ENCODE measurements at places on chromosomes 6 and 20. TPM values are rescaled to one million over a fixed set of nuclear protein-coding genes. Genes with fewer than 3 reads are reported as not detected.

SLC52A3 gene
- polyA plus RNA-seq = 0.54 TPM

PHACTR1 gene
- polyA plus RNA-seq = 16.5 TPM

DNA sequence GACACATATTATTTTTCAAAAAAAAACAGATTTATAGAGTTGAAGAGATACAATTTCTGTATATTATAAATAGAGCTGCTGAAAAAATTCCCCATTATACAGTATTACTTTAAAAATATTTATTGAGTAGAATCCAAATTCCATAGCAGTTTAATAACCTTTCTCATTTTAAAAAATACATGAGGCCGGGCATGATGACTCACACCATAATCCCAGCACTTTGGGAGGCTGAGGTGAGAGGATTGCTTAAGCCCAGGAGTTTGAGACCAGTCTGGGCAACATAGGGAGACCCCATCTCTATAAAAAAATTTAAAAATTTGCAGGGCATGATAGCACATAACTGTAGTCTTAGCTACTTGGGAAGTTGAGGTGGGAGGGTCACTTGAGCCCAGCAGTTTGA is 13.0 kb downstream of the ATRN start:
- no peaks in the 10 kb centered on the region for H3K36me3 ChIP-seq
- H3K27ac ChIP-seq = no peak overlapping the region
- DNase-seq = no peak
- H3K4me1 ChIP-seq = peaks cover 4% of the 10 kb centered on the region

DNA sequence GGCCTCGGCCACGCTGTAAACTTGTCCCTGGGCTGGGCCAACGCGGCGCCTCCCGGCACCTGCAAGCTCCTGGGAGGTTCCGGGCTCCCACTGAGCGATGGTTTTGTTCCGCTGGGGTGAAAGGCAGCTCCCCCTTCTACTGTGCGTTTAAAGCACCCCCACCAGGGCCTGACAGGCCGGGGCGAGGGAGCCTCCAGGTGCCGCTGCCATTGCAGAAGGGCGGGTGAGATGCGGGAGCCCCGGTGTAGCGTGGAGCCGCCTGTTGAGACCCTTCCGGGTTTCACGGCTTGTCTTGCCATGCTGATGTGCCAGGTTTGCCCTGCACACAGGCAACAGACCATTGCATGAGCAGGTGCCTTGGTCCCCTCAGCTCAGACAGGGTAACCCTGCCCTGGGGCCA is 2.9 kb downstream of the COL20A1 start:
- H3K27me3 ChIP-seq = peaks cover 90% of the 10 kb centered on the region
- no peak for DNase-seq
- no peaks in the 10 kb centered on the region for H3K4me1 ChIP-seq
- no peak overlapping the region for H3K27ac ChIP-seq
- H3K36me3 ChIP-seq = no peaks in the 10 kb centered on the region

DNA sequence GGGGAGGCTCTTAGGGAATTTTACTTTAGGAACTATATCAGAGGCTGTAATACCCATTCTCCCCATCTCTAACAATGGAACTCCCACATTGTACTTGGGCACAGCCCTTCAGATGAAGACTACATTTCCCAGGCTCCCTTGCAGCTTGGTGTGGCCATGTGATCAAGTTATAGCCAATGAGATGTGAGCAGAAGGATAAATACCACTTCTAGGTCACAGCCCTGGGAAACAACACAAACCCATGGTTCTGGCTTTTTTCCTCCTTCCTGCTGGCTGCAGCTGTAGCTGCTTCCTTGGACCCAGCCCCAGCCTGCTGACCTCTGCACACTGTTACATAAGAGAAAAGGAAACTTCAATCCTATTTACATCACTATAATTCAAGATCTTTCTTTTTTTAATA is 445.9 kb upstream of the JARID2 start:
- no peaks in the 10 kb centered on the region for H3K27me3 ChIP-seq
- no peaks in the 10 kb centered on the region for H3K4me1 ChIP-seq
- H3K4me3 ChIP-seq = no peak overlapping the region
- no peaks in the 10 kb centered on the region for H3K36me3 ChIP-seq
- no peak overlapping the region for H3K27ac ChIP-seq
- no peak for DNase-seq

Data from left lung (tissue), 14 donors.